SK-N-MC (cell line): ENCODE measurements at places on chromosomes 4 and X.

GRCh38 chr4:118974758-118975157, 86.1 kb downstream of the SYNPO2 start:
- DNase-seq: no peak

DNA sequence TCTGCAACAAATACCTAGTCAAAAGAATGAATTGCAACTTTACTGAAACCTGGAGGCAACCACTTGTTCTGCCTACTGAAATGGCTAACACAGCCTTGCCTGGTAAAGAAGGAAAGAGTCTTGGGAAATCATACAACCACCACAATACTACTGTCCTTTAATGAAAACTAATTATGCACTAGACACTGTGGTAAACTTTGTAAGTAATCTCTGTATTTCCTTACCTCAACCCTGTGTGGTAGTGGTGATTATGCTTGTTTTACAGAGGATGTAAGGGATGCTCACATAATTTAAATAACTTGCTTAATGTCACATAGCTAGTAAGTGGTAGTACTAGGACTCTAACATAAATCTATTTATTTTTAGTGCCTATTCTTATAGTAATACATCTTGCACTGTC, 44.7 kb downstream of the TMEM156 start:
- DNase-seq: no peak

- DNase-seq: no peak
Measured at GRCh38 chr4:15336410-15337167, 91.2 kb upstream of the C1QTNF7 start.

- no peak for DNase-seq
Measured at GRCh38 chr4:169225812-169226211, 44.9 kb downstream of the SH3RF1 start.

GRCh38 chrX:149987613-149988012, 49.3 kb upstream of the EOLA2 start:
- no peak for DNase-seq

DNA sequence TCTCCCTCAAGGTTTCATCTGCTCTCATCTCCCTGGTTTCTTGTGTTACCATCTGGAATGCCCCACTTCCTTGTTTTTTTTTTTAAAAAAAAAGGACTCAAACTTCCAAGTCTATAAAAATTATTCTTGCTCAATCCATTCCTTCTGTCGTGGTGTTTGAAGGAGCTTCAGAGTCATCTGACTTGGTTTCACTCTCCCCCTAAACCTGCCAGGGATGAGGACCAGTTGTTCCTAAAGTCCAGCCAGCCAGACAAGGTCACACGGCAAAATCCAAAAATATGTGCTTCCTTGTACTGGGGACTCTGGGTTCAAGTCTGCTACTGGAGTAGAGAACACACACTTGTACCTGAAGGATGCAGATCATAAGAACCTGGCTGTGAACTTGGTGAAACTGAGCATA, 84.5 kb upstream of the GPM6B start:
- no peak for DNase-seq

GRCh38 chrX:6095469-6095868, 133.2 kb downstream of the NLGN4X start:
- DNase-seq: no peak

DNA sequence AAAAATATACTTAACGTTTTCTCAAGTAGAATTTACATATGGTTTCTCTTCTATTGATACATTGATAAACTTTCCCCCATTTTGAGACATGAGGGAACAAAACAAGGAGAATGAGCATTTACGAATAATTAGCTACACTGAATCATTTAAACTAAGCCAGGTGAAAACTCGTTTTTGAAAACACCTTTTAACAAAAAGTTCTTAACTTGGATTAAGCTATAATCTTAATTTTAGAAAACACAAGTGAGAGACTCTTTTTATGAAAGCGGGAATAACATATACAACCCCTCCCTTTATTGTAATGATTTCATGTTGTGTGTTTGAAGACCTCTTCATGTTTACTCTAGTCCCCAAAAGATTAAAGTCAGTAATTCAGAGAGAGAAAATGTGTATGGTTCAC, 20.1 kb downstream of the PDLIM3 start:
- no peak for DNase-seq
